ENCODE measurements at places on chromosomes 3 and 15.

DNA sequence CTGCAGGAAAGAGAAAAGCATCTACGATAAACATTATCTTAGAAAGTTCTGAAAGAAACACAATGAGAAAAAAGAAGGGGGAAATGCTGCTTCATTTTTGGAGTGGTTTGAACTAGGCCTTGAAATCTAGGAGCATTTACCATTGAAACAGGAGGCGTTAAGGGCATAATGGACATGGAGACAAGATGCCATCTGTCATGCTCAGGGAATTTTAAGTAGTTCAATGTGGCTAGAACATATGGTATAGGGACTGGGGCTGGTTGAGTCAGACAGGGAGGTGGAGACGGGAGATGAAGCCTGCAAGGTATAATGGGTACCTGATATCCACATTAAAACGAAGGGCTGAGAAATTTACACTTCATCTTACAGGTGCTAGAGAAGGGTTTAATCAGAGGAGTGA lies 10.4 kb upstream of the PLAAT1 start:
- no peak for DNase-seq

GRCh38 chr15:80123034-80123433 lies 29.8 kb upstream of the FAH start:
- DNase-seq, result no peak

GRCh38 chr3:138862924-138863775 lies 28.4 kb upstream of the PIK3CB start:
- DNase-seq, result no peak

DNA sequence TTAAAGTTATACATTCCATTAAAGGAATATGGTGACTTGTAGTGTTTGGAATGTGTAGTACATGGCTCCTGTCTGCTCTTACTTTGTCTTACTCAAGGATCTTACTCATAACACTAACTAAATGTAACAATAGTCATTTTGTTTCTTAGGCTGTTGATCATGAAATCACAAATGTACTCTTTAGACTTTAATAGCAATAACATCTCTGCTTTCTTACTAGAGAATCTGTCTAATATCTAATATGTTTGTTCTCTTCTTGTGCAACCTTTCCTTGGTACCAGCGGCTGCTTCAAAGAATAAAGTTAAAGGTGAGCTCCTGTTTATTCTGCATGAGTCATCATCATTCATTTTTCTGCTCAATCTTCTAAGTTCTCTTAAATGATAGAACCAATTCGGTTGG lies 767.5 kb downstream of the CADM2 start:
- no peak for DNase-seq

GRCh38 chr3:139135657-139136056 lies 91.0 kb upstream of the PRR23C start:
- DNase-seq, result no peak

DNA sequence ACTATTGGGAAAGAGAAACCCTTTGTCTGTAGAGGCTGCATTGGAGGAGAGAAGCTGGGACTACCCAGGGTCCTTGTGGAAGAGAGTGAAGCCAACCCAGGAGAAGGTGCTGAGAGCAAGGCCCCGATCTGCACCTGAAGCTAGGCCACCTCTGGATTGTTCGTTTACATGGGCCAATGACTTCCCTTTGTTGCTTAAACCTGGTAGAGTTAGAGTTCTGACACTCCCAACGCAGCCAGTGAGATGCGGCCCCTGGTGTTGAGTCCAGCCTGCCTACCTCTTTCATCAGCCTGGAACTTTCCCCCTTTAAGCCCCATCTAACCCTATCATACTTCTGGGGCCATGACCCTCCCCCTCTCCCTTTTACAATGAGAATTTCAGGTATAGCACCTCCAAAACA lies 30.8 kb downstream of the CCDC13 start:
- DNase-seq, result no peak
